ENCODE measurements at places on chromosomes 5 and 9.

- DNase-seq: no peak
Measured at GRCh38 chr9:76619197-76619596, 145.0 kb upstream of the PCA3 start.

GRCh38 chr5:177366528-177367322 lies 9.0 kb downstream of the RGS14 start:
- DNase-seq: no peak

- DNase-seq: no peak
Measured at GRCh38 chr5:173733831-173734501, 117.5 kb upstream of the BOD1 start.

GRCh38 chr5:172361566-172362238 lies 78.1 kb upstream of the UBTD2 start:
- peak; percentile 78 for DNase-seq

DNA sequence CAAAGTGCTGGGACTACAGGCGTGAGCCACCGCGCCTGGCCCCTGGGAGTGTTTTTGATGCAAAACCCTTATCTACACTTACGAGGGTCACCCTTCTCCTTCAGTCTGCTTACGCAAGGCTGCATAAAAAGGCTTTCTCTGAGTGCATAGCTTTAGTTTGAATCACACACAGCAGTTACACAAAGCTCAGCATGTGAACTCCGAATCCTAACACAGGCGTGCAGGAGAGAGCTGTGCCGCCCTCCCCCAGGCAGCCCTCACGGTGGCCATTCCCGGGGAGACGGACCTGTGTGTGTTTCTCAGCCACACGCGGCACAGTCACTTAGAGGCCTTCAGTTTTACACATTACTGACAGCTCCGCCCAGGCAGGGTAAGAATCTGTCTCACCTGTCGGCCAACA lies 26.7 kb downstream of the EXD3 start:
- no peak for DNase-seq

DNA sequence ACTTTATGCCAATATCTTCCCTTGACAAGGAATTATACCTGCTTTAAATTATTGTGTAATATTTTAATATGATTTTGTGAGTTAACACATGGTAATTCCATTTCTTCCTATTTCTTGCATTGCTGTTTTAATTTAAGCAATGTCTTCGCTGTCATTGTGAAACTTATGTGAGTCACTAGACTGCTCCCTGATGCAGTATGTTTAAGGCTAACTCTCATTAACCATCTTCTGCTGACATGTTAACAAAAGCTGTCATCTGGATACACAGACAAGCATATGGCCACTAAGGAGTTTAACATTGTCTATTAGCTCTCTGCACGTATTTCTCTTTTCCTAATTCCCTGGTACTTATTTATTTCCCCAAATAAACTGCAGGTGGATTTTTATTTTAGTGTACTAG lies 980.8 kb upstream of the CTNND2 start:
- DNase-seq: no peak

DNA sequence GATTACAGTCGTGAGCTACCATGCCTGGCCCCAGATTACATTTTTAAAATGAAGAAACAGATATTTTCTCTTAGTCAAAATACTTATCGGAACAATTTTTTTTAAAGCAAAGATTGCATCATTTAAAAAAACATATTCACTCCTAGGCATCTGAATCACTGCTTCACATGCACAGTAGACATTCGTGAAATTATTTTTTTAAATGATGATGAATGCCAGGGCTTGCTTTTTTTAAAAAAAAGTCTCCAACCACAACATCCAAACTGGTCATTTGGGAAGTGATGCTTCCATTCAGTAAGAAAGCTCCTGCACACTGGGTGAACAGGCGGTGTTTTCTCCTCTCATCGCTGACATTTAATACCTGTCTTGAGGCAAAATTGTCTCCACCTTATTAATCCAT lies 223.0 kb upstream of the DMRT1 start:
- no peak for DNase-seq

DNA sequence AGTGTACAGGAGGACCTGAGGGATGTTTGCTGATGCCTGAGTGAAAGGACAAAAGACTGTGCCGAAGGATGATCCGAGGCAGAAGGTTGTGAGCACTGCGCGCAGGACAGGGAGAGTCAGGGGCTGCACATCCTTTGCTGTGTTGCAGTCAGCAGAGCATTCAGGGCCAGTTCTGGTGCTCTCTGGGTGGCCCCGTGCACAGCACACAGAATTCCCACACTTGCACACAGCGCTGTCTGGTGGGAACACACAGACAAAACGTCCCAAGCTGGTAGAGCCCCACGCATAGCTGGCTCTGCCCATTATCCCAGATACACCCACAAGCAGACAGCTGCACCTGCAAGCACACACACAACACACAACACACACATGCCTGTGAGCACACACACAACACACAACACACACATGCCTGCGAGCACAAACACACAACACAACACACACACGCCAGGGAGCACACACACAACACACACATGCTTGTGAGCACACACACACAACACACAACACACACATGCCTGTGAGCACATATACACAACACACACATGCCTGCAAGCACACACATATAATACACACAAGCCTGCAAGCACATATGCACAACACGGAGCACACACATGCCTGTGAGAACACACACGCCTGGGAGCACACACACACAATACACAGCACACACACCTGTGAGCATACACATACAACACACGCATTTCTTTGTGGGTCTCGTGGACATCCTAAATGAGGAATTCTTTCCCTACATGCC lies 74.4 kb downstream of the FGF18 start:
- no peak for DNase-seq

DNA sequence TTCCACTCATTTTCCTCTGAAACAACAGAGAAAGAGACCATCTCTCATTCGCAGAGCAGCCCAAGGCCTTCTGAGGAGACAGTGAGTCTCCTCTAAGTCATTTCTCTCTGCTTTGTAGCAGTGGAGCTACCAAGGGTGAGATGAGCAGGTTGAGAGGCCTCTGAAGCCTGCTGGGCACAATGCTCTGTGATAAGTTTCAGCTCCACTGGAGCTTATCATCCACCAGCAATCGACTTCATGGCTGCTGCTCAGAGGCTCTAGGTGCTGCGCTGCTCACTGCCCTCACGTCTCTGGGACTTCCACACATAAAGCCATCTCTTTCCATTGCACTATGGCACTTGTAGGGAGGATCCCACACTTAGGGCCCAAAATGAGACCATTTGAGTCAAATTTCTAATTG lies 96.3 kb downstream of the CMYA5 start:
- DNase-seq: no peak

DNA sequence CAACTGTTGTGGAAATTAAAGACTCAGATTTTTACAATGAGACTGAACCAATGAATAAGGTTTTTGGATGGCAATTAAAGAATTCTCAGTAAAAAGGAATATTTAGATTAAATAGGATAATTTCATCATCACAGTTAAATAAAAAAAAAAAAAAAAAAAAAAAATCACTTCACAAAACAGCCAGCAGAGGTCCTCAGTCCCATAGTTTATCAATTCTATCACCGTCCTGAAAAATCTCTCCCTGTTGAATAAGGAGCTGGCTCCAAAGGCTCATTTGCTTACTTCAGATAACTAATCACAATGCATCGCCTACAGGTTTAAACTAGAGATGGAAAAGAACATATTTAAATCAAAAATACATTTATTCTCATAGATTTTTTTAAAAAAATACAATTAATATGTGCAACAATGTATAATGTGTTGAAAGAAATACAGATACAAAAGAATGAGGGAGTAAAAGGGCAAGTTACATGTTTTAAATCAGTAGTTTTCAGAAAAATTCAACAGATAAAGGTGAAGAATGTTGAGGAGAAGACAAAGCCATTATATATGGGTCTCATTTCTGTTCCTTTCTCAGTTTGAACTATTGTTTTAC lies 175.8 kb upstream of the CHD1 start:
- no peak for DNase-seq

GRCh38 chr9:99026271-99026955 lies 78.5 kb upstream of the TGFBR1 start:
- no peak for DNase-seq

DNA sequence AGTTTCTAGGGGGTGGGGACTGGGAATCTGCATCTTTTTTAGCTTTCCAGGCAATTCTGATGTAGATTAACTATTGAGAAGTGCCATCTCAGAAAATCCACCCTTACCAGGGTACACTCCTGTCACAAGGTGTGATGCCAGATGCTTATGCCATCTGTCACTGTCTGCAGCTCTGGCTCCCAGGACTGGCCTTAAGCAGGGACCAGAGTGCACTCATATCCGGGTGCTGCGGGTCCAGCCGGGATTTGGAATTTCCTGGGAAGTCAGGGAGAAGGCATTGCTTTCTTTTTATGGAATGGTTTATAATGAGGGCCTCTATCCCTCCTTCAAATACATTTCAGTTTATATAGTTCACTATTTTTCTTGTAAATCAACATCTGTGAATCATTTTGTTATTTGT lies 92.6 kb downstream of the TMEM174 start:
- no peak for DNase-seq

DNA sequence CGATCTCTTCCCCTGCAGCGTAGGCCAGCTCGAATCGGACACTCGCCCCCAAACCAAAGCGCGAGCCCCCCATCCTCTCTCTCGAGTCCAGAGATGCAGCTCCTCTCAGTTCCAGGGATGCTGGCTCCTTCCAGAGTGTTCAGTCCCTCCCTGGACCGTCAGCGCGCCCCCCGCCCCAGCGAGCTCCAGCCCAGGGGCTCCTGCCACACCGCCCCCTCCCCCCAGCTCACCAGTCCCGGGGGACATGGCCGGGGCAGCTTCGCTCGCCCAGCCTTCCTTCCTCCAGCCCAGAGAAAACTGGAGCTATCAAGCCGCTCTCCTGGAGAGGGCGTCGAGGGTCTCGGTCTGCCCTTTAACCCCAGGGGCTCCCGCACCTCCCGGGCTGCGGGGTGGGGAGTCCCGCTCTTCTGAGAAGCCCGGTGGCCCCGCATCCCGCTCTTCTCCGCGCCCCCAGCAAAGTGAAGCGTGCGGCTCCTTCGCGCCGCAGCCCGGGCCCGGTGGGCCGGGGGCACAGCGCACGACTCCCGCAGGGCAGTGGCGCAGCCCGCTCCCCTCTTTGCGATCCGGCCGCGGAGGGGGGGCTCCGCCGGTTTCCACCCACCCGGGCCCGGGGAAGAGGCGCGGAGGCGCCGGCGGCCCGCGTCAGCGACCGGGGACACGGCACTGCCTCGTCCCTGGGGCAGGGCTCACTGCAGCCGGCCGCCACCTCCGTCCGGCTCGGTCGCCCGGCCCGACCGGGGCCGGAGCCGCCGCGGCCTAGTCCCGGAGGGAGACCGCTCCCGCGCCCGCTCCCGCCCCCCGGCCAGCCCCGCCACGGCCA lies 587 bp downstream of the MIER3 start:
- DNase-seq: peak; percentile 9

- DNase-seq: no peak
Measured at GRCh38 chr5:115649541-115649940, 23.7 kb upstream of the TMED7 start.

GRCh38 chr9:109705515-109705914 lies 74.5 kb upstream of the PALM2AKAP2 start:
- DNase-seq: no peak

- peak; percentile 2 for DNase-seq
Measured at GRCh38 chr9:85610074-85610860, 131.5 kb downstream of the AGTPBP1 start.

GRCh38 chr5:170113522-170113900 lies 7.8 kb downstream of the FOXI1 start:
- no peak for DNase-seq

- no peak for DNase-seq
Measured at GRCh38 chr5:88245893-88246244, 22.8 kb downstream of the TMEM161B start.

DNA sequence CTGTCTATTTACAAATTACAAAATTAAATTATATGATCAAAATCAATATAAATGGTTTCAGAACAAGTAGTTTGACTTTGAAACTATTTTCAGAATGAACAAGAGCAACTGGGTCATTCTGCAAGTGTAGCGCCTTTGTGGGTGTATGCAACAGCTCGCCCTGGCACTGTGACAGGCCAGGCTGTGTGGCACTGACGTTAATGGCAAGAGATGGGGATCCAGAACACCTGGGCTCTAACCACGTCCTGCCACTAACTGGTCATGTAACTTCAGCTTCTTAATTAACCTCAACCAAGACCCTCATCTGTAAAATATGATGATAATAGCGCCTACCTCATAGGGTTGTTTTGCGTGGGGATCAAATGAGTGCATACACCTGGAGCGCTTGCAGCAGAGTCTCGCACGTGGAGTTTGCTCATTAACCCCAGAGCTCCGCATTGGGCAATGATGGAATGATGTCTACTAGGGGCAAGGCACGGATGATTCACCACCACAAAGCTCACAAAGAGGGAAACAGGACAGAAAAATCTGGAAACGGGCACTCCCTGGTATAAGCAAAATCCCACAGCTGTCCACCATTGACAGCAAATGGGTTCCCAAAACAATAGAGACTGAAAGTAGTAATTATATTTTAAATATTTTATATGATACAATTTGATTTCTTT lies 639.4 kb downstream of the SEMA5A start:
- no peak for DNase-seq

GRCh38 chr9:18723366-18723765 lies 249.4 kb downstream of the ADAMTSL1 start:
- DNase-seq: no peak

DNA sequence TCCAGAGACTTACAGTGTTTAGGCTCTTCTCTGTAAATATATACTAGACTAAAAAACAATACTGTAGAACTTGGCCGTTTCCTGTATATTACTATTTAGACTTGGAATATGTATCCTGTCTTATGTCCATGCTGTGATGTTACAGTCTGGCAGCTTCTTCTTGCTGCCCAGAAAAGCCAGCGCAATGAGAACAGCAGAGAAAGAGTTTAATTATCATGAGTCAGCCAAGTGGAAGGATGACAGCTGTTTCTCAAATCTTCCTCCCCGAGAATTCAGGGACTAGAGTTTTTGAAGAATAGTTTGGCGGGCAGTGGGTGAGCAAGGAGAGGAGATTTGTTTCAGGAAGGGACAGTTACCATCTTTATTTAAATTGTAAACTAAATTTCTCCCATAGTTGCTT lies 37.5 kb downstream of the NAA35 start:
- DNase-seq: no peak

DNA sequence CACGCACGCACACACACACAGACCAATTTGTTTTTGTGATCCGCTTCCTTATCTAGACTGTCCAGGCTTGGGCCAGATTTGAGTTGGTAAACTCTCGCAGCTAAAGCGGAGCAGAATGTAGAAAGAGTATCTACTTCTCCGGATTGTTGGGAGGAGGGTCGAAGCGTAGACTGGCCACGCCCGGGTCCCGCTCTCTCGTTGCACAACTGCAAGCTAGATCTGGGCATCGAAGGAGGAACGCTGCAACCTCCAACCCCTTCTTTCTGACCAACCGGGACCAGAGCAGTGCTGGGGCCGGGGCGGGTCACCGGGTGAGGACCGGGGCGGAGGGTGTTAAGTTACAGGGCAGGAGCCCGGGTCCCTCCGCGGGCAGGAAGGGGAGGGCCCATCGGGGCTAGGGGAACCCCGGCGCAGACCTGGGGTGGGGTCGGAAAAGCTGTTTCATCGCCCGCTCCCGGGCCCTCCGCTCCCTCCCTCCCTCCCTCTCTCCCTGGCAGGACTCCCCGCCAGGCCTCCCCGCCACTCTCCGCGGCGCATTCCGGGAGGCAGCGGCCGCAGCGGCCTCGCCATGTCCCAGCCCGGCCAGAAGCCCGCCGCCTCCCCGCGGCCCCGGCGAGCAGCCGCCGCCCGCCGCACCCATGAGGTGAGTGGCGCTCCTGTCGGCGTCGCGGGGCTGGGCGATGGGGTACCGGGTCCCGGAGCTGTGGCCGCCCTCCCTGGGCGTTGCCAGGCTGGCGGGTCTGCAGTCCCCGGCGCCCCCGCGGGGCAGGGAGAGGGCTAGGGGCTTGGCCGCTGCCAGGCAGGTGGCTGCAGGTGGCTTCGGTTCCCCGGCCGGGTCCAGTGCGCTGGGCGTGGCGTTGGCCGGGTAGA lies at the start of gene CAST:
TSS of gene CAST (plus strand) at position 522 of the 870 bp plus-strand sequence. CDS start at position 569, 47 bp downstream.
- peak; percentile 80 for DNase-seq

GRCh38 chr9:127763918-127764384 lies 14.5 kb downstream of the SH2D3C start:
- DNase-seq: no peak
